T follicular helper cell (primary cell): ENCODE measurements at places on chromosomes 4 and X.

- no peak for DNase-seq
Measured at GRCh38 chr4:160238790-160239189, 1135.9 kb downstream of the RAPGEF2 start.

DNA sequence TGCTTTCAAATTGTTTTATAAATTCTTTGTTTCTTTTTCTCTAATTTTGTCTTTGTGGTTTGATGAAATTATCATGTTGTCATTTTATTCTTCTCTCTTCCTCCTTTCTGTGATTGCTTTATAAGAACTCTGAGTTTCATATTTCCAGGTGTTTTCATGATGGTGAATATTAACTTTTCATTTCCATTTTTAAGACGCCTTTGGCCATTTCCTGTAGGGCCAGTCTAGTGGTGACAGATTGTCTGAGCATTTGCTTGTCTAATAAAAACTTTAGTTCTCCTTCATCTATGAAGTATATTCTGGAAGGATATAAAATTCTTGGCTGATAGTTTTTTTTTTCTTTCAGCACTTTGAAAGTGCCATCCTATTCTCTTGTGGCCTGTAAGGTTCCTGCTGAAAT lies 128.1 kb downstream of the FAM13A start:
- no peak for DNase-seq

DNA sequence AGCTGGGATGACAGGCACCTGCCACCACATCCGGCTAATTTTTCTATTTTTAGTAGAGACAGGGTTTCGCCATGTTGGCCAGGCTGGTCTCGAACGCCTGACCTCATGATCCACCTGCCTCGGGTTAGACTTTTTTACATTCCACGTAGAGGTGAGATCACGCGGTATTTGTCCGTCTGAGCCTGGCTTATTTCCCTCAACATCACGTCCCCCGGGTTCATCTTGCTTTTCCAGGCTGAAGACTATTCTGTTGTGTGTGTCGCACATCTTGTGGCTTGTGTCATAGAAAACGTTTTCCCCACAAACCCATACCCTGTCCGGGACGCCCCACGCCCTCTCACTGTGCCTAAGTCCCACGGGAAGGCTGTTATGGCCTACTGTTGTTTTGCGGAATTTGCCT lies 185.3 kb downstream of the CRLF2 start:
- no peak for DNase-seq

- DNase-seq, result no peak
Measured at GRCh38 chr4:122830426-122831095, 3.9 kb downstream of the FGF2 start.

DNA sequence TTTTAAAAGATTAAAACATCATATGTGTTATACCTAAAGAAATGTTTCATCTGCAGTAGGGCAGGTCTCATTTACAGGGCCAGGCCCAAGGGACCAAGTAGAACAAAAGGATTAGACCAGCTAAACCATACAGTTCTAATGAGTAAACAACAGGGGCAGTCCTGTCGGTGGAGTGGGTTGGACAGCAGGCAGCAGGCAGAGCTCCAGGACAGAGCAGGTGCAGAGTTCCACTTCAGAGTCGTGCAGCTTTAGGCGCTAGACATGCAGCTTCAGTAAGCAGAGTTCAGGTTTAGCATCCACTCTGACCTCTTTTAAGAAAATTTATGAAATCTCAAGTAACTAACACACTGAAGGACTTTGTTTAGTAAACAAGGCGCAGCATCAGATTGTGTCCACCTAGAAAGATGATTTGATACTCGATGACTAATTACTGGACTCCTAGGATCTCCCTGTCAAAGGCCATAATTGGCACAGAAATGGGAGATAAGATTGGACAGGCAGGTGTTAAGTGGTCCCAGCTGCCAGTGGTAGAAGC lies 487.7 kb upstream of the INTU start:
- no peak for DNase-seq

DNA sequence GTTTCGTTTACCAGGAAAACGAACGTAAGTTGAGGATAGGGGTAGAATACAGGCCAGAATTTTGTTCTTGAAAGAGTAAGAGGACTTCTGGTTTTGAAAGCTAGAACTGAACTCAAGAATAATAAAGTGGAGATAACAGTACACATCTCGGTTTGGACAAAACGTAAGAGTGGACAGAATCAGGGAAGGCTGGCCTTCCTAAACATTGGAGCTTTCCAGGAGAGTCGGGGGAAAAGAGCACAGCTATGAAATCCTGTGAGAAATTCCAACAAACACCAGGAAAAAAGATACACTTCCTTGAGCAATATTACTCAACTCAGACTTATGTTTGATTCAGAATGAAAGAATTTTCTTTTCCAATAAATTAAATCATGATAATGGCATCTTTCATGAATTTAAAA lies 1.2 kb downstream of the CTSO start:
- DNase-seq, result no peak
